Activated CD4-positive, alpha-beta memory T cell treated with anti-CD3 and anti-CD28 coated beads, Interleukin-2, amount 10 ng/mL, durations not matched to agents 7 days and 5 days (primary cell): ENCODE measurements at places on chromosomes 16 and 17.

DNA sequence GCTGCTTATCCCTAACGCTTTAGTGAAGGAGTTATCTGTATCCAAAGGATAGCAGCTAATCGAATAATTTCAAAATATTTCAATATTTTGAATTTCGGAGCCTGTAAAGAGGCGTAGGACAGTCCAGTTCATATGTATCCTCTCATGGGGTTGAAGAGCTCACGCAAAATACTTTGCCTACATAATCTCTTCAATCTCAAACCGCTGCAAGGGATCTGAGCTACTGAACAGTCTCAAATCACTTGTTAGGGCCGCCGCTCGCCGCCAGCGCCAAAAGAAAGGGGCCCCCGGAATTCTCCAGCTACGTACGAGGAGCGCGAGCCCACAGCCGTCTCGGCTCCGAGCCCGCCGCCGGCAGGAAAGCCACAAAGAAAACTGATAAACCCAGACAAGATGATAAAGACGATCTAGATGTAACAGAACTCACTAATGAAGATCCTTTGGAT is 601 bp upstream of the RFWD3 start:
- peaks cover 53% of the 10 kb centered on the region for H3K36me3 ChIP-seq
- H3K27me3 ChIP-seq = no peaks in the 10 kb centered on the region
- H3K27ac ChIP-seq = peak overlapping the region; percentile 96
- H3K4me3 ChIP-seq = peak overlapping the region; percentile 94
- DNase-seq = peak; percentile 44

GRCh38 chr17:75604034-75604695 is 16.6 kb downstream of the MYO15B start:
- H3K4me1 ChIP-seq = peaks cover 10% of the 10 kb centered on the region
- no peaks in the 10 kb centered on the region for H3K27me3 ChIP-seq
- no peak overlapping the region for H3K27ac ChIP-seq
- no peaks in the 10 kb centered on the region for H3K36me3 ChIP-seq
- no peak for DNase-seq

- no peaks in the 10 kb centered on the region for H3K36me3 ChIP-seq
- H3K4me3 ChIP-seq = no peak overlapping the region
- peaks cover 2% of the 10 kb centered on the region for H3K27me3 ChIP-seq
Observed at GRCh38 chr17:33777674-33778073, 477.4 kb upstream of the CCL2 start.

GRCh38 chr17:30021708-30022317 is 80.4 kb downstream of the EFCAB5 start:
- no peak overlapping the region for H3K27ac ChIP-seq
- H3K27me3 ChIP-seq = peaks cover 15% of the 10 kb centered on the region
- no peak overlapping the region for H3K4me3 ChIP-seq
- H3K36me3 ChIP-seq = no peaks in the 10 kb centered on the region

DNA sequence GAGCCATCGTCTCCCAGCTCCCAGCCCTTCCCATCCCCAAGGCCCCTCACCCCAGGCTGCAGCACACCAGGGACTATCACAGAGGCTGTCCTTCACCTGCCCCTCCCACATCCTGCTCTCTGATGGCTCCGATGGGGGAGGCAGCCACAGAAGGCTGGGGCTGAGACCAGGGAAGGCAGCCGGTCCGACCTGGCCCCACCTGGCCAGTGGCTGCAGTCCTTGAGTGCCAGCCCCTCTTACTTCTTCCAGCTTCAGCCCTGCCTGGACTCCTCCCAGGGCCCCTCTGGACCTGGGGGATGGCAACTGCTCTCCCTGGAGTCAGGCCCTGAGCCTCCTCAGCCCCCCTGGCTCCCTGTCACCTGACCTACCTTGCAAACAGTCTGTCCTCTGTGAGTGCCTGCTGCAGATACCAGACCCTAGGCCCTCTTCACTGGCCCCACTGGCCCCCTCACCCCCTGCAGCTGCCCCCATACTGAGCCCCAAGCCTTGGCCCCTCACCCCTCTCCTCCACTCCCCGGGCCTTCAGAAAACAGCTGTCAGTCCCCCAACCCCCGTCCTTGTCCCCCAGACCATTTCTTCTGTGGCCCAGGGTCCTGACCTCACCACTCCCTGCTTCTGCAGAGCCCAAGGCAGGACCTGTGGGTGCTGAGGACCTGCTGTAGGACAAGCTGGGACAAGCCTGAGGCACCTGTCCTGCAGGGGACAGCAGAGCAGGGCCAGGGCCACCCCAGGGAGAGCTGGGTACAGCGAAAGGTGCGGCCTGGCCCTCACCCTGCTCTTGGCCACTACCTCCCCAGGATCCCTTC is 12.6 kb upstream of the SRRM2 start:
- no peak overlapping the region for H3K27ac ChIP-seq
- DNase-seq = no peak
- no peak overlapping the region for H3K4me3 ChIP-seq
- H3K27me3 ChIP-seq = no peaks in the 10 kb centered on the region
